ENCODE measurements at places on chromosomes 3 and 15.

GRCh38 chr3:43024181-43024885 is 45.2 kb downstream of the GASK1A start:
- no peak for DNase-seq

DNA sequence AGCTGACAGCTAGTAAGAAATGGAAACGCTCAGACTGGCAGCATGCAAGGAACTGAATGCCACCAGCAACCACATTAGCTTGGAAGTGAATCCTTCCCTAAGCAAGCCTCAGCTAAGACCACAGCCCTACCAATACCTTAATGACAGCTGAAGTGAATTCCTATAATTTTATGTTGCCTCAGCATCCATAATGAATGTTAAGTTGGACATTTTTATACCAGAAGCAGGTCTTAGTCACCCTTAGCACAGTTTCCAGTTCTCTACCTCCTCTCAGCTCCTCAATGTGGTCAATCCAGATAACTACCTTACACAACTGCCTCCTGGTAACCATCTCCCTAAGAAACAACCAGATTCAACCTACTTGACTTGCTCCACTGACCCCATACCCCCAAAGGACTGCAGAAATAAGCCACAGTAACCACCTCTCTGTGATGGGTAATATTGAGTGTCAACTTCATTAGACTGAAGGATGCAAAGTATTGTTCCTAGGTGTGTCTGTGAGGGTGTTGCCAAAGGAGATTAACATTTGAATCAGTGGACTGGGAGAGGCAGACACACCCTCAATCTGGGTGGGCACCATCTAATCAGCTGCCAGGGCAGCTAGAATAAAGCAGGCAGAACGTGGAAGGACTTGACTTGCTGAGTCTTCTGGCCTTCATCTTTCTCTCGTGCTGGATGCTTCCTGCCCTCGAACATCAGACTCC is 33.5 kb downstream of the NEDD4 start:
- DNase-seq: no peak

GRCh38 chr15:73617301-73617831 is 15.8 kb downstream of the NPTN start:
- DNase-seq: no peak

DNA sequence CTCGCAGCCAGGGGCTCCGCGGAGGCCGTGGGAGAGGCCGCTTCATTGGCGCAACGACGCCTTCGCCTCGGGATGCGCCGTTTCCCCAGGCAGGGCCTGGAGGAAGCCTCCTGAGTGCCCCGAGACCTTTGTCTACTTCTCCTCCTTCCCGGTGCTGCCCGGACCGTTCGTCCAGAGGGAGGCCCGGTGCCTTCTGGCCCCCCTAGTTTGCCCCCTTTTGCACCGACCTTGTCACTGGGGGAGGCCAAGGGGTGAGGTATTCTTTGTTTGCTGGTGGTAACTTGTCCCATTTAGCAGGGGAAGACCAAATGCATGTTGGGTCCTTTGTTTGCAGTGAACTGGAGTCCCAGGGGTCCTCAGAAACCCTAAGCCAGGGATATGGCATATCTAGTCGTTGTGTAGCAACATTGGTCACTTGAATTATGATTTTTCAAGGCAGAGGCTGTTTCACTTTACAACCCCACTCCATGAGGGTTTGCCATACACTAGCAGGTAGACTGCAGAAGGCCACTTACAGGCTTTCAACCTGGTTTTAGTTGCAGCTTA is 615 bp downstream of the DHX30 start:
- no peak for DNase-seq

GRCh38 chr3:184746131-184747120 is 34.6 kb upstream of the MAGEF1 start:
- DNase-seq: no peak

- DNase-seq: no peak
Measured at GRCh38 chr3:65603631-65604030, 435.1 kb downstream of the MAGI1 start.

Measured in H54 (cell line).